ENCODE measurements at places on chromosomes 6 and 20.

DNA sequence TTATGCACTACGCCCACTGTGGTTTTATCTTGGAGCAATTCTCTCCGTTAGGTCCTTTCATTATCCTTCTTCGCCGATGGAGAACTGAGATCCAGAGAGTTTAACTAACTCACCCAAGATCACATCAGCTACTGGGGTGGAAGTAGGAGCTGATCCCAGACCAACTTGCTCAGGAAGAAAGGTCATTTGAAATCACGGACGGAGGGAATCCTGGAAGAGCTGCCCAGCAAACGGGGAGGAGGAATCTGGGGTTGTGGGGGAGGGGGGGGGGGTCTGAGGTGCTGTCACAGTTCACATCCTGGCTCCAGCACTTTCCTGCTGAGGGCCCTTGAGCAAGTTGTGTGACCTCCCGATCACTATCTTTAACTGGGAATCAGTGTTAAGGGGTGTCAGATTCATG lies 62.0 kb downstream of the NPEPL1 start:
- no peak for DNase-seq

DNA sequence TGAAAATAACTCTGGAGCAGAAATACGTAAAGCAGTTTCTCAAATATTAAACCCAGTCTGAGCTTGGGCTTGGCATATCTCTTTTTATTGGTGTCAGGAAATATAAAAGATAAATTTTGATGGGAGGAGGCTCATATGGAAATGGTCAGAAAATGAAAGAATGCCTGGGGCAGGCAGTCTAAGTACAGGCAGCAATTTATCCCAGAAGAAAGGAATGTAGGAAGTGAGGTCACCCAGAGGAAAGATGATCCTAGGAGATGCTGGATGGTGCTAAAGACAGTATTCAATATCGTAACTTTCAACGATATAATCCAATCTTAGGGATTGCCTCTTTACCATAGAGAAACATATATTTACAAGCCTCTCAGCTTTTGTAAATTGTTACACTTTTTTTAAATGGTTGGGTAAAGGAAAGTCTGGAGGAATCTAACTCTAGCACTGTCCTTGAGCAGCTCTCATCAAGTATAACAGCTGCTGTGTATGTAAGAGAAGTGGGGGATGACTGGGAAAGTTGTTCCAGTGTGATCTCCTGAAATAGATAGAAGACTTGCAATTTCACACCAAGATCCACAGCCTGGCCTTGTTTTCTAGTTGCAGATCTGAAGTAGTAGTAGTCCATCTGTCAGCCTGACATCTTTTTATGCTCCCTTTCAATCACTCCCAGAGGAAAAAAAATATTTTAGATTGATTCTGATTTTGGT lies 256.9 kb upstream of the SASH1 start:
- DNase-seq = no peak

DNA sequence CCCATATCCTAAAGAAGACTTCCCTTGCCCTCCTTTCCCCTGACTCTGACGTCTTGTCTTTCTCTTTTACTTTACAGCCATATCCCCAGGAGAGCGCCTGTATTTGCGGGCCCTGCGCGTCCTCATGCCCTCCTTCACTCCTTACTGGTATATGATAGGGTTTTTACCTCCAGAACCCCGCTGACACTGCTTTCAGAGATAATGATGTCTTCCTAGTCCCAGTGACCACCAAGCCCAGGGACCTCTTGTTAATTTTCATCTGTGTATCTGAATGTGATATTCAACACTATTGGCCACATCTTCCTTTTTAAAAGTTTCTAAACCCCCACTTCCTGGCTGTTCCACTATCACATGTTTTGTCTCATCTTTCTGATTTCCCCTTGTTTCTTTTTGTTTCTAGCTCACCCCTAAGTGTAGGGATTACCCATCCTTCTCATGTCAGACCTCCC lies 102.0 kb downstream of the HIVEP1 start:
- DNase-seq = no peak

GRCh38 chr6:24093381-24093780 lies 32.6 kb upstream of the NRSN1 start:
- no peak for DNase-seq

- DNase-seq = no peak
These were observed 245.5 kb downstream of the TAF4 start for GRCh38 chr20:61819921-61820825.

GRCh38 chr6:108736832-108737231 lies 111.4 kb upstream of the ARMC2 start:
- DNase-seq = no peak

DNA sequence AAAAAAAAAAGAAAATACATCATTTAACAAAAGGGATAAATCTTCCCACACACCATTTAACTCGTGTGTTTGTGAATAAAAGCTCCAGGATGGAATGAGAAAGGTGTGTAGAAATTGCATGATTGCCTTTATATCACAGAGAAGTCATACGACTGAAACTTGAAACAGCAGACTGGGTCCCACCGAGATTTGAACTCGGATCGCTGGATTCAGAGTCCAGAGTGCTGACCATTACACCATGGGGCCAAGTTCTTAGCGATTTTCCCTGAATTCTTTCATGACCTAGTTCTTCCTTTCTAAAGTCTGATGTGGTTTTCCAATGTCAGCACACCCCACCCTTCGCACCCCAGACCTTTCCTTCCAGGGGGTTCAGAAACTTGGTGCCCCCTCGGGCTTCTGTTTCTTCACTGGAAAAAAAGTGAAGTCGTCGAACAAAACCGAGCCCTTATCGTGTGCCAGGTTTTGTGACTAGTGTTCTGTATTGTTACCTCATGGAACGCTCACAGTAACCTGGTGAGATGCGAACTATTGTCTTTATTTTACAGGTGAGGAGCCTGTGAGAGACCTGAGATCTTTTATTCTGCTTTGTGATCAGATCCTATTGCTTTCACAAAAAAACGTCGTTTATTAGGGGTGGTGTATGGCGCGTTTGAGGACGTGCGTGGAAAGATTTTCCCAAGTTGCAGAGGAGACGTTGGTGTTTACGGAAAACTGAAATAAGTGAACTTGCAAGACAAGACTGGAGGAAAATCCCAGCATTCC lies 120.8 kb downstream of the OR2B2 start:
- peak; percentile 71 for DNase-seq

DNA sequence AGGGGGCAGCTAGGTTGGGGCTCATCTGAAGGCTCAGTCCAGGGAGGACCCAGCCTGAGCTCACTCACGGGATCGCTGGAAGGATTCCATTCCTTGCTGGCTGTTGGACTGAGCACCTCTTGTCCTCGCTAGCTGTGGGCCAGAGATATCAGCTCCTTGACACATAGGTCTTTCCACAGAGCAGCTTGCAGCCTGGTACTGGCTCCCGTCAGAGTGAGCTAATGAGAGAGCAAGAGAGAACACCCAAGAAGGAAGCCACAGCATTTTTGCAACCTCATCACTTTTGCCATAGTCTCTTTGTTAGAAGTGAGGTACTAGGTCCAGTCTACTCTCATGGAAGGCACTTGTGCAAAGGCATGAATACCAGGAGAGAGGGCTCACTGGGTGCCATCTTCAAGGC lies 179.9 kb downstream of the CDC5L start:
- no peak for DNase-seq

- DNase-seq = no peak
These were observed 22.6 kb upstream of the XRN2 start for GRCh38 chr20:21280522-21281016.

- DNase-seq = no peak
These were observed 92.1 kb downstream of the PHACTR3 start for GRCh38 chr20:59696476-59696875.

DNA sequence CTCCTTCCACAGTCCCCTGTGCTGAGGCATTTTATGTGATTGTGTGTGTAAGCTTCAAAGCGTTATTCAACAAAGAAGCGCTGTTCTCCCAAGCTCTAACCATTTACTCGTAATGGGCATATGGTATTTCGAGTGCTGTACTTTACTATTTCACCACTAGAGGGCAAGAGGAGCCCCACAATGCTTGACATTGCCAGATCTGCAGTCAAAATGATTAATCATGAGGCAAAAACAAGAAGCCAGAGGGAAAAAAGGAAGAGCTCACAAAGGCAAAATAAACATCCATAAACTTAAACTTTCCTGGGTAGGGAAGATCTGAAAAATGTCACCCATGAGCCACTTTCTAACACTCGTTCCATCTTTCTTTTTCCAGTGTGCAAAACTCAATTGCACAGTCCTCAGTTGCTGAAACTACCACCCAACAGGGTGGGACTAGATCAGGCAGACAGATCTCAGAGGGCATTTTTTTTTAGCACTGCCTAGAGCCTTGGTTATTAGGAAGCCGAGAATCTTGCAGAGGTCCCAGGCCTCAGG lies 215.0 kb upstream of the PLCB4 start:
- DNase-seq = no peak

DNA sequence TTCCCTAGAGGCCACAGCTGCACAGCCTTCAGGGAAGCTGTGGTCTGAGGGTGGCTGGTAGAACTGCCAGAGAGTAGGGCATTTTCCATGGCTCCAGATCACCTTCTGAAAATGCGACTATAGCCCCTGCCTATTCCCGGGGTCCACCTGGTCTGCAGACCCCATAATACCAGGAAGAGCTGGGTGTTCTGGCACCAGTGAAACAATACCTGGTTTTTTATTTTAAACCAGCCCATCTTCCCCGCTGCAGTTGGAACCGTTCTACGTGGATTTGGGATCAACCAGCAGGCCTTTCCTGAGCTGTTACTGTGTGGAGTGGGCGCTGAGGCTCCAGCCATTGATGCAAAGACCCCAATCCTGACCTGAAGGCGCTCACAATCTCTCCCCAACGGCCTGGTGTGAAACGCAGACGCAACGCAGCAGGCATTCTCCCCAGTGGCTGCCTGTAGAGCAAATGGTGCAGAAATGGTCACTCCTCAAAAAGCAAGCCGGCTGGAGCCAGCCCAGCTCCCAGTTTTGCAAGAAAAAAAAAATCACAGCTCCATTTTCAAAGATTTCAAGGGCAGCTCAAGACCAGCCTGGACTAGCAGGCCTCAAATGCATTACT lies 11.3 kb downstream of the NPEPL1 start:
- no peak for DNase-seq

- DNase-seq = no peak
These were observed 30.5 kb downstream of the SAYSD1 start for GRCh38 chr6:39084506-39084905.

DNA sequence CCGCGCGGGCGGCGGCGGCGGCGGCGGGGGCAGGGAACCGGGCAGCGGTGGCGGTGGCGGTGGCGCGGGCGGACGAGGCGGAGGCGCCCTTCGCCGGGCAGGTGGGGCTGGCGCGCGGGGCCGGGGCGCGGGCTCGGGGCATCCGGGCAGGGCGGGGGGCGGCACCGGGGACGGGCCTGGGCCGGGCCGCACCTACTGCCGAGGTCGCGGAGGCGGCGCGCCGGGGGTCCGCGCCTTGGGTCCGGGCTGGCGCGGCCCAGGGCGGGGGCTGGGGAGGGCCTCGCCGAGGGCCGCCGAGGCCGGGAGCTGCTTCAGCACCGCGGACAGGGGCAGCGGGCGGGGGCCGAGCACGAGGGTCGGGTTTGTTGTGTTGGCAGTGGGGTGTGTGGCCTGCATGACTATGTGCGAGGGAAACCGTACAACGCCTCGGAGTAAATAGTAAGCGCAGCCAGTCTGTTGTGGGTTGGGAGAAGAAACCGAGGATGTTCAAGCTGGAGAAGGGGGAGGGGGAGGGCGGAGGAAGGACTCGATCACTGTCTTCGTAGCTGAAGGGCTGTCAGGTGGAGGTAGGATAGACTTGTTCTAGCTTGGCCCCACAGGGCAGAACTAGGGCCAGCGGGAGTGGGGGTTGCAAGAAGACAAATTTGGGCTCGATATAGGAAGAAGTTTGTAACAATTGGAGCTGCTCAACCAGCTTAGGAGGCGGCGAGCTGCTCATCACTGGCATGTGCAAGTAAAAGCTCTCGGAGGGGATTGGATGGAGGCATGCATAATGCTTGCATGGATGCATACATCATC lies 593 bp downstream of the MMP24 start:
- DNase-seq = peak; percentile 74

DNA sequence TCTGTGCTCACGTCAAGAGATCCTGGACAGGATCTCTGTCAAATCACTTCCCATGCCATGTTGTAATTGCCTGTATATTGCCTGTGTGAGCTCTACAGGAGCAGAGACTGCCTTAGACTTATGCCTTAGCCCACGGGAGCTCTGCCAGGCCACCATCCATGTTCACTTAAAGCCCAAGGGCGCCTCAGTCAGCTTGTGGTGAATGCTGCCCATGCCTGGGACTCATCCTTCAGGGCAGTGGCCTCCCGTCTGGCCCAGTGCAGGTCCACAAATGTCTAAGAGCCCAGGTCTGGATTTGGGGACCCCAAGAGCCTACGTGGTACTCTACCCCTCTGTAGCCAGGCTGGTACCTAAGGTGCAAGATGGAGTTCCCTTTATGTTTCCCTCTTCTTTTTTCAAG lies 22.4 kb upstream of the BPIFA2 start:
- DNase-seq = no peak

DNA sequence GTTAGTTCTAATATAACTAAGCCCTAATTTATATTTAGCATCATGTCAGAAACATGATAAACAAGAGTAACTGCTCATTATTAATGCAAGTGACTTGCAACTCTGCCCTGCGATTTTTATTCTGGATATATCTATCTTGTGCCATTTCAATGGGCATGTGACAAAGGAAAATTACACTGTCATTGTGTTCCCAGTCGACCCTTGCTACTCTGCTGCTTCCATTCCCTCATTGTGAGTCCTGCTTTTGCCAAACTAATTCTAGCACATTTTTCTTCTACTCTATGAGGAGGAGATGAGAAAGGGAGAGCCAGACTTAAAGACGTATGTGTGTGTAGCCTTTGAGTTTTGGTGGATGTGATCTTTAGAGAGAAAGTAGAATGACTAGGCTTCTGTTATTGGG lies 275.9 kb downstream of the ARHGAP18 start:
- DNase-seq = no peak

- peak; percentile 40 for DNase-seq
These were observed 126.3 kb downstream of the PRND start for GRCh38 chr20:4848041-4848440.

- DNase-seq = no peak
These were observed 23.2 kb downstream of the TXNDC5 start for GRCh38 chr6:7887278-7887991.

DNA sequence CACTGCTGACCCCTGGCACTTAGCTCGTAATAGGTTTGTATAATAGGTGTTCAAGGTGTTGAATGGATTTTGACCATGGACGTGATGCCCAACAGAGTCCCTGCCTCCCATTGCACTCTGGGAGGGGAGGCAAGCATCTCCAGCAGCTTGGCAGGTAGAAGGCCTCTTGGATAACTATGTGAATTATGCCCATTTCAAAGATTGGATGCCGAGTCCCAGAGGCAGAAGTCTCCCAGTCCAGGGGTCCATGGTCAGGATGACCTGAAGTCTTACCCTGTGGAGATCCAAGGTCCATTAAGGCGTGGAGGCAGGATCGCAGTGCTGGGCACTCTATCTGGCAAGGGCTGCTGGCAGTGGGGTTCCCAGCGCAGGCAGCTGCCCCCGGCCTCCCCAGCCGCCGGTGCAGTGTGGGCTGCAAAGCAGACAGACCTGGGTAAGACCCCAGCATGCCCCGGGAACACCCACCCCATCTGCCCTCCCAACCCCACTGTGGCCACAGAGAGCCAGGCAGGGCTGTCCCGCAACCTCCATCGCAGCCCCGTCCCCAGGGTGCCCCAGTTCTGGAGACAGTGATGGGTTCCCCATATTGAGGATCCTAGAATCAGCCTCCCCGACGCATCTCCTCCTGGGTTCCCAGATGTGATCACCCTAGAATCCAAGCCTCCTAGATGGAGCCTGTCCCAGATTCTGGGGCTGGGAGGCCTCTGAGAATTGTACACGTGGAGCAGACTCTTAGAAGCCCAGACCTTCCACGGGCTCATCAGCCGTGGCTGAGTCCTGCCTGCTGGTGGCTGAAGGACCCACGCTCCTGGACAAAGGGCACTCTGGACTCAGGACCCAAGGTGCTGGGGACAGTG lies 44.6 kb downstream of the APCDD1L start:
- DNase-seq = no peak
